ENCODE measurements at places on chromosomes 7 and 10.
A peak's percentile ranks its signal among the peaks of the same experiment; 100 is the strongest.

- DNase-seq: no peak
These were observed 607.6 kb downstream of the KCNMA1 start for GRCh38 chr10:77029777-77030717.

GRCh38 chr7:106178593-106179134 lies 66.6 kb upstream of the SYPL1 start:
- DNase-seq: peak; percentile 65

DNA sequence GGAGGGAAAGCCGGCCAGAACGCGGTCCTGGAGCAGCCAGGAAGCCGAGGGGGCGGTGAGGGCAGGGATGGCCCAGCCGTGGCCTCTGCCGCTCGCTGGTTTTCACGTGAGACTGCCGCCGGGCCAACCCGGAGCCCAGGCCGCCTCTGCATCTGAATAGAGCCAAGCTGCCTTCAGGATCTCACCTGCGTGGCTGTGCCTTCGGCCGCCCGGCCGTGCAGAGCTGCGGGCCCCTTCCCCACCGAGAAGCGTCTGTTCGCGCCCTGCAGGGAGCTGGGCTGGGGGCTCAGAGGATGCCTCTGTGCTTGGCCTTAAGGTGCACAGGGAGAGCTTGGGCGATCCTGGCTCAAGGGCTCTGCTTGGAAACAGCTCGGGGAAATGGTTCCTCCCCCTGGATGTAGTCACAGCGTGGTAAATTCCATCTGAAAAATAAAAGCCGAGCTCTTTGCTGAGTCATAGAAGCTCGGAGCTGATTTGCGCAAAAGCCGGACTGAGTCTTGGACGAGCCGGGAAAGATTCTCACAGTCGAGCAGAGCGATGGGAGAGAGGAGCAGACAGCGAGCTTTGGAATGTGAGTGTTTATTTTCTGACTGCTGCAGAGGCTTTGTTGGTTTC lies at the start of gene JAKMIP3:
Gene JAKMIP3 (plus strand): TSS at position 456 of the 615 bp plus-strand sequence. CDS start 38,863 bp downstream, outside the sequence.
- peak; percentile 84 for DNase-seq

GRCh38 chr10:117535298-117536071 lies 7.1 kb upstream of the EMX2 start:
- peak; percentile 22 for DNase-seq

GRCh38 chr7:92520024-92520423 lies 8.3 kb downstream of the PEX1 start:
- DNase-seq: no peak

GRCh38 chr10:111137007-111137406 lies 60.2 kb downstream of the ADRA2A start:
- DNase-seq: no peak

DNA sequence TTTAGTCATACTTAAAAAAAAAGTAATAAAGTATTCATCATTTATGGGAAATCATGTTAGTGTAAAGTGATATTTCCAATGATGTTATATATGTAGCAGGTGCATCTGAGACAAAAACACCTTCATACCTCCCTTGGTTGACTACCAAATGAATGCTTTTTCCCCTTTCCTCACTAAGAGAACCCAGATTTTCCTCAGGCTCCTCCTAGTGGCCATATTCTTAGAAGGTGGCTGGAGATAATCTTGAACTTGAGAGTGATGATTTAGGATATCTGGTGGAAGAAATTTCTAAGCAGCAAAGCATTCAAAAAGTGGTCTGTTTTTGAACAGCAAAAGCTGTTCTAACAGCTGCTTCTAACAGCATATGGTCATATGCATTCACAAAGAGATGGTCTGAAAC lies 16.8 kb upstream of the DNAH11 start:
- no peak for DNase-seq

DNA sequence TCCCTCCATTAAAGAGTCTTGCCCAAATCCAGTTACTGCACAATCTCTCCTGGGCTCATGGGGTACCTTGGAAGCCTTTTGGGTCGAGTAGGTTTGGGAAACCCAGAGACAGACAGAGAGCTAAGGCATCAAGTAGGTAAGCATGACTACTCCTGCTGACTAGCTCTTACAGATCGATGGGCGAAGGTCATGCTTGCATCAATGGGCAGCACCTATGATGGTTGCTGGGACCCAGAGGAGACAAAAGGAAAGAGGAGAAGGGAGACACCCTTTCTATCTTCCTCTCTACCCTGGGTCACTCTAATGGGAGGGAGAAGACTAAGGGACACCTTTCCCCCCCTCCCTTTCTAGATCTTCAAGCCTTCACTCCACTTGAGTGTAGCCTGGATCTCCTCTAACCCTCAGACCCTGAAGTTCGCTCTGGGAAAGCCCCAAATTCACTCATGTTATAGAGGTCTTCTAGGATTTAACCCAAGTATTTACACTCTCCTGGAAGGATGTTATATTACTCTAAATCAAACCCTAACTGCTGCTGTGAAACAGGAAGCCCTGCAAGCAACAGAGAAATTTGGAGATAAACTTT lies 31.6 kb upstream of the ZNF746 start:
- DNase-seq: no peak

DNA sequence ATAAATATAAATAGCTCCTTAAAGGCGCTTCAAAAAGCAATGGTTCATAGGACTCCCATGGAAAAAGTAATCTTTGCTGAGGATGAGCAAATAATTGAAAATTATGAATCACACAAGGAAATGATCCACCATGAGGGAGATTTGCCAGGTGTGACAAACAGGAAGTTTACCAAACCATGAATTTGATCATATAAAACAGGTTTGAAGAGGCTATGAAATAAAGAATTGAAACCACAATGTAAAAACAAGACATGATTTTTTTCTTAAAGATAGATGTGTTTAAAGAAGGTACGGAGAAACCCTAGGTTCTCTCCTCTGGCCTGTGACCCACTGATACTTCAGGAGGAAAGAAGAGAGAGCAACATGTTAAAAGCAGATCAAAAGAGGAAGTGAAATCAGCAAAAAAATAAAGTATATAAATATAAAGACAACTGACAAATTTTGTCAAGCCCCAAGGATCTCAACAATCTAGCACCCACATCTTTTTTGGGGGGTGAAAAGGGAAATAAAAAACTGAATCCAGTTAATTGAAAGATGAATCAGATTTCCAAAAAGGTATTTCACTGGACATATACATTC lies 111.3 kb upstream of the ASAH2 start:
- DNase-seq: no peak
